AG04449 (cell line): ENCODE measurements at places on chromosomes 11 and 22.

- no peak for DNase-seq
Measured at GRCh38 chr11:126191379-126192073, 19.9 kb downstream of the RPUSD4 start.

DNA sequence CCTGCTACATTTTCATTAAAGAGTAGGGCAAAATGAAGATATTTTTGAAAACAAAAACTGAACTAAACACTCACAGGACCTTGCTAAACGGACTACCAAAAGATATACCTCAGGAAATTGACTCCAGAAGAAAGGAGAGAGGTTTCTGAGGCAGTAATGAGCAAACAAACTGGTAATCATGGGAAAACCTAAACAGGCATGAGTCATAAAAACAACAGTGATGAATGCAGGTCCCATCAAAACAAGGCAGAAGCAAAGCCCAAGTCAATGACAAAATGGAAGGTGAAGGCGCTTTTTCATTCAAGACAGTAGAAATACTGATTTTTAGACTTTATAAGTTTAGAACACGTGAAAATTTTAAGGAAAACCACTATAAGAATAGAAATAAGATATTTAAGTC, 104.5 kb downstream of the EFCAB6 start:
- no peak for DNase-seq

DNA sequence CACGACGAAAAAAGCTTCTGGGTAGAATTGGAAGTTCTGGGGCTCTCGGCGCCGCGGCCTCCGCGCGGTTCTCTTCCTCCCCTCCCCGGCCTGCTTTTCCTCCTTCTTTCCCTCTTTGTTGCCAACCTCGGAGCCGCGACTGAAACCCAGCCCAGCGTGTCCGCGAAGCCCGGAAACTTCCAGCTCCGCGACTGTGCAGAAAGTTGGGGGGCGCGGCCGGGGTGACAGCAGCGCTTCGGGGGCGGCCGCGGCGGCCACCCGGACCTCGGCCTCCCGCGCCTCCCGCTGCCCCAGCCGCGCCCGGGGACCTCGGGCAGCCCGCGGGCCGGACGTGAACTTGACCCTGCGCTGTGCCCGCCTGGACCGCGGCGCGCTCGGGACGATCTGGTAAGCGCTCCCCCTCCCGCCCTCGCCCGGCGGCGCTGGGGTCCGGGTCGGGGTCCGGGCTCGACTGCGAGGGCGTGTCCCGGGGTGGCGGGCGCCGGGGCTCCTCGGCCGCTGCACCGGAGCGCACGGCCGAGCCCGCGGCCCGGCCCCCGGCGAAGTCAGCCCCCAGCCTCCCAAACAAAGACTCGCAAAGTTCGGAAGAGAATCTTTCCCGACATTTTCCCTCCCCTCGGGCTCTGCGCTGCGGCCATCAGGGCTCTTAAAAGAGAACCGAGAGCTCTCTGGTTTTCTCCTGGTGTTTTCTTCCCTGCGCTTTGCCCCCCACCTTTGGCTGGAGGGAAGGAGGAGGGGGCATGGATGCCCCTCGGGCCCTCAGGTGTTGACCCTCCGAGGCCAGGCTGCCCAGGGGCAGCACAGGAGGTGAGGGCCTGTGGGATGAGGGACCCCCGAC, 67.9 kb upstream of the WNT7B start:
- DNase-seq = no peak

- no peak for DNase-seq
Measured at GRCh38 chr11:34150494-34151151, 45.2 kb downstream of the NAT10 start.

DNA sequence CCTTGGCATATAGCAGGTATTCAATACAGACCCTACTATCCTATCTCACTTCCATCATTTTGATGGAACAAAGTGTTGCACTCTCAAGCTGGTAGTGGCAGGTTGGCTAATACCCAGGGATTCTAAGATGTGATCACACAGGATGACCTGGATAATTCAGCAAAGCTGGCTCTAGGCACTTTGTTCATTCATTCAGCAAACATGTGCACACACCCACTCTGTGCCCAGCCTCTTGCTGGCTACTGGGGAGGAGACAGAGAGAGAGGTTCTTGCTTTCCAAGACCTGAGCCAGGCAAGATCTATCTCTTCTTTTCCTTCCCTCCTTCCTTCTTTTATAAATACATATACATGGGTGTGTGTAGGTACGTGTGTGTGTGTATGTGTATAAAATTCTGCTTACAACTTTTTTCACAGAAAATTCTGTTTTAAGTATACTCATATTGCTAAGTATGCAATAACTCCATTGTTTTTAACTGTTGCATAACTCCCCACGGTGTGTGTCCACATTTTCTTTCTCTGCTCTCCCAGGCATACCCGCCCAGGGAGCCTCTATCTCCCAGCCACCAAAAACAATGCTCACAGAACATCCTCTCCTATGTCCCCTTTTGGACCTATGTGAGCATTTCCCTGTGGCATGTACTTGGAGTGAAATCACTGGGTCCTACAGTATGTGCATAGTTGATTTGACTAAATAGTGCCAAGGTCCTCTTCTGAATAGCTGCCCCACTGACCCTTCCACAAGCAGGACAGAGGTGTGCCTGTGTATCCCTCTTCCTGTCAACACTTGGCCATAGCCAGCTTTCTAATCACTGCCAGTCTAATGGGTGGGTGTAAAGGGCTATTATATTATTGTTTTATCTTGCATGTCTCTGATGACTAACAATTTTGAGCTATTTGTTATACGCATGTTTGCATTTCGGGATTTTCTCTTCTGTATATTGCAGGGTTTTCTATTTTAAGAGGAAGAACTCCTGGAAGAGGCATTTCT, 27.5 kb downstream of the CLPB start:
- DNase-seq = no peak
